ENCODE measurements at places on chromosomes 1 and 21.

- DNase-seq, result no peak
These were observed 8.7 kb downstream of the UBE2G2 start for GRCh38 chr21:44792702-44793591.

DNA sequence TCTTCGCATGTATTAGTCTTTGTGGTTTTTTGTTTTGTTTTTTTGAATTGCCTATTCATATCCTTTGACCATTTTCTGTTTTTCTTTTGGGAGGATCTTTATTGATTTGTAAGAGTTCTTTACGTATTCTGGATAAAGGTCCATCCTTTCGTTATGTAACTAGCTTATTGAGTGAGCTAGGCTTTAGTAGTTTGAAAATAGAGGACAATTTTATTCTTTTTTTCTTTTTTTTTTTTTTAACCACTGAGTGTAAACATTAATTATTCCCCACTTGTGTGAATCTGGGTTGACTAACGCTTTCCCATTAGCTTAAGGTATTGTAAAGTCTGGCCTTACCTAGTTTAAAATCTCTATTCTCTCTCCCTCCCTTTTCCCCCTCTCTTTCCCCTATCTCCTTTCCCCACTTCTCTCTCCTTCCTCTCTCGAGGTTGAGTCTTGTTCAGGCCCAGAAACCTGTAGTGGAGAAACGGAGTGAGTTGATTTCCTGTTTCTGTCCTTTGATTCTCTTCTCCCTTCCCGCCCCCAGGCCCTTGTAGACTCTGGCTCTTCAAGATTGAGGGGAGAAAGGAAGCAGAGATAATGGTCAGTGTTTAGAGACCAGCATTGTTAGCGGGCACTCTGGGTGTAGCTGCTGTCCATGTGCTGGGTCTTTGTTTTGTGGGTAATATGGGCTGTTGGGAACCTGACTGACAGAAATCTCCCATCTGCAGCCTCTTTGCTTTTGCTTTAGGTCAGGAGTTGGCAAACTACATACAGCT lies 1.5 kb downstream of the MORC3 start:
- peak; percentile 6 for DNase-seq

DNA sequence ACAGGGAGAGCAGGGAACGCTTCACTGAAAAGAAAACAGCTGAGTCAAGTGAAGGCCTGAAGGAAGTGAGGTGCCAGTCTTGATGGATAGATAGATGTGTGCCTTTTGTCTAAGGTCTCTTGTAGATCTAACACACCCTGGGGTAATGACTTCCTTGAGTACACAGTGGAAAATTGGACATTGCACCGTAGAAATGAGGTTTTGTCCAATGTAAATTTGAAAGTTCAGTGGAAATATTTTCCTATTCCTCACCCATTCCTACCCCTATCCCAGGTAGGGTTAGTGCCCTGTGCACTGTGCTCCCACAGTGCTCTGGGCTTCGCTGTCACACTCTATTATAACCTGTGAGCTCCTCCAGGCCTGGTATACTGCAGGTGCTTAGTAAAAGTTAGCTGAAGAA lies 24.3 kb downstream of the ZMYND12 start:
- DNase-seq, result no peak

DNA sequence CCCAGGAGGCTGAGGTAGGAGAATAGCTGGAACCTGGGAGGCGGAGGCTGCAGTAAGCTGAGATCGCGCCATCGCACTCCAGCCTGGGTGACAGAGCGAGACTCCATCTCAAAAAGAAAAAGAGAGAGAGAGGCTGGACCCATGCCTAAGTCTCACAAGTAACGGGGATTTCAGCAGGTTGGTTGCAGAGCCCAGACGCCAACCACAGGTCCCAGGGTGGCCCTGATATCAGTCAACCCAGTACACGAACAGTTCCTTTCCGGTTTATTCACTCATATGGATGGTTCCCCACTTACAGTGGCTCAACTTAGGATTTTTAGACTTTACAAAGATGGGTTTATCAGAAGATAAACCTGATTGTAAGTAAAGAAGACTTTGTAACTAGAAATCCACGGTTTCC lies 40.9 kb downstream of the CLSTN1 start:
- DNase-seq, result no peak

DNA sequence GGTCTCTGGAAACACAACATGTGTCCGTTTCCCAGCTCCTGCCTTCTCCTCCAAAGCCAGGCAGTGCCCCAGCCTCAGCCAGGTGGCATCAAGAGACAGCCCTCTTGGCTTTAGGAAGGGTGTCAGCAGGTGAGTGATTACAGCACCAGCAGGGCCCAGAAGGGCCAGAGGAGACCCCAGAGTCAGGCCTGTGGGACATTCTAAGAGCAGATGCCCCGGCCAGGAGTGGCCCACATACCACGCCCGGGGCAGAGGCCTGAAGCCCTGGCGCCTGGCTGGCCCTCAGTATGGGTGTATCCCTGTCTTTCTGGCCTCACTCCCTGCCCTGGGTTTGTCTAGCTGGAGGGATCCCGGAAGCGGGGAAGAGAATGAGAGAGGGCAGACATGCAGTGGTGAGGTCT lies 109.2 kb downstream of the CASZ1 start:
- DNase-seq, result no peak

DNA sequence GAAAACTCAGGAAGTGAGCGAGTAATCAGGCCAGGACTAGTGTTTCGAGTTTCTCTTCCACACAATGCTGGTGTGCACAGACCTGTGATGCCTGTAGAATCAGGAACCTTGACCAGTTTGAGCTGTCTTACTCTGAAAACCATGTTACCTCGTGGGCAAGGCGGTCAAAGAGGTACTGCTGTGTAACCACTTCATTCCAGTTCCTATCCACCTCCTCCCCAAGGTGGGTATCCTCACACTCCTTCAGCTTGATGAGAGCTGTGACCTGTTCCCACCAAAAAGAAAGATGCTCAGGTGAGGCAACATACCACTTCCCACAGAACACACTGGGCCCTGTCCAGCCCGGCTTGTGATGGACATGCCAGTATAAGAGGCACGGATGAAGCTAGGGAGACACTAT lies 88.1 kb downstream of the NRDC start:
- DNase-seq, result no peak

DNA sequence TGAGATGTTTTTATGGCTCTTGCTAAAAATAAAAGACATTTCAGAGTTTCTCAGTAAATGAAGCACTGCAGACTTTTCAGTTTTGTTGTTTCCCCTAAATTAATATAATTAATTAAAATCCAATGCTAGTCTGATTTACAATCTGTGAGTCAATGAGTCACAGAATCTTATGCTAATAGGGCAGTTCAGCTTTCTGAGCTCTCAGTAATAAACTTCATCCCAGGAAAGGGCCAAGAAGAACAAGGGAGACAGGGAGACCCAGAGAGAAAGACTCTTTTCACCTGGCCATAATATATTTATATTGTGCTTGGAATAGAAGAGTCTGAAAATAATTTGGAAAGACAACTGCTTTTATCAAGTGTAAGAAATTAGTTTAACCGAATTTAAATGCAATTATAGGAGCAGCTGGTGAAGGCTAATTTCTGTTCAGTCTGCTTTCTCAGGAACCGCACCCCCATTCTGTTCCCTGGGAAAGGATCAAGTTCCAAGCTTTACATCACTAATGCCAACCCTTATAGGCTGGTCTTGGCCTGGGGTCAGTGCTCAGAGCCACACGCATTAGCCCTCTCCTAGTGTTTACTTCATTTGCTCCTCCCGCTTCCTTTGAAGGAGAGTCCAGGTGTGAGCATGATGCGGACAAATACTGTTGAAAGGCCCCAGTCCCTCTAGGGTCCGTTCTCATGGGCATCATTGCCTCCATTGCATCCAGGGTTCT lies 145.6 kb downstream of the ZBTB18 start:
- DNase-seq, result peak; percentile 46

DNA sequence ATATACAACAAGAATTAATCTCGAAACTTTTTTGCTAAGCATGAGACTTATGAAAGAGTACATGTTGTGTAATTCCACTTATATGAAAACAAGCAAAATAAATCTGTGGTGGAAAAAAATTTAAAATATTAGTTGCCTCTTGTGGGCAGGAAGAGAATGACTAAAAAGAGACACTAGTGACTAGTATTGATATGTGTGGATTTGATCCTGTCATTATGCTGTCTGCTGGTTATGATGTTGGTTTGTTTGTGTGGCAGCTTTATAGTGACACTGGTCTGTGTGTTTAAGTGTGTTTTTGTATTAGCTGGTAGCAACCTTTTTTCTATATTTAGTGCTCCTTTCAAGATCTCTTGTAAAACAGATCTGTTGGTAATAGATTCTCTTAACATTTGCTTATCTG lies 267.8 kb upstream of the NRIP1 start:
- no peak for DNase-seq

GRCh38 chr1:53275566-53275965 lies 37.2 kb upstream of the MAGOH start:
- DNase-seq, result no peak

DNA sequence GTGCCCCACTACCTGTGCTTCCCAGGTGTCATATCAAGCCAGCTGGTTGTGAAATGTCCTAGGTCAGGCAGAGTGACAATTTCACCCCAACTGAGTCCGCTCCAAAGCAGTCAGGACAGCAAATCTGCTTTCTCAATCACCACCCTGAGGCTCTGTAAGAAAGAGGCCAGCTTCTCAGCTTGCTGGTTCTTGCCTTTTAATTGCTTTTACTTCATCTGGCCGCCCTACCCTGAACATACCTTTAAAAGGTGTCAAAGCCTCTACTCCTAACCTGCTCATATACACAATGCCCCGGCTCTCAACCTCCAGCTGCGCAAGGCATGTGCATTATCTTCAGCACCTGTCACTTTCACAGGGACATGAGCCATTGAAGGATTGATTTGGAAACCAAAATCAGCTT lies 581.6 kb downstream of the NPHP4 start:
- no peak for DNase-seq

GRCh38 chr21:33578214-33578613 lies 10.3 kb downstream of the DONSON start:
- DNase-seq, result no peak

- DNase-seq, result no peak
These were observed 797.2 kb upstream of the ADAMTS5 start for GRCh38 chr21:27764056-27764455.

GRCh38 chr1:244678697-244679096 lies 25.8 kb downstream of the DESI2 start:
- no peak for DNase-seq

DNA sequence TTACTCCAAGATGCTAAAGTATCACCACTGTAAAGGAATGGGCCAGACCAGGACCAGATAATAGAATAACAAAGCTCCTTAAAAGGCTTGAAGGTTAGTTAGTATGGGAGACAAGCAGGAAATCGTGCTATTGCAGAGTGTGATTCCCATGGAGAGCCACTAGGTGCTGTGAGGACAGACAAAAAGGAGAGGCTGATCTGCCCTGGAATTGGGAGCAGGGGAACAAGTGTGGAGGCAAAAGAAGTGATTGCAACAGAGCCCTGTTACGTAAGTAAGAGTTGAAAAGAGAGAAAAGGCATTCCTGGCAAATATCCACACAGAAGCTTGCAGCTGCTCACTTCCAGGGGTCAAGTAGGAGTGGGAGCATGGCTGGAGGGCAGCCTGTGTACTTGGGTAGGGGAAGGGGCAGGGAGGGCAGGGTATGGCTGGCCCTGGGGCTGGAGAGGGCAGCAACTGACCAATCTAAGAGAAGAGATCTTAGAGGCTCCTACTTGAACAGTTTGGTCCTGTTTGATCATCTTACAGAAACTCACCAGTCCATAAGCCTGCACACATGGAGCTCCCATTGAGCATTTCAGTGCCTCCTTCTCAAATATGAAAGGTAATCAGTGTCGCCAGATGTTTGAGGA lies 207.7 kb upstream of the GJB5 start:
- DNase-seq, result no peak

- DNase-seq, result no peak
These were observed 7.6 kb downstream of the GNB1 start for GRCh38 chr1:1883092-1883873.

GRCh38 chr1:233721004-233721595 lies 107.2 kb downstream of the KCNK1 start:
- DNase-seq, result no peak

DNA sequence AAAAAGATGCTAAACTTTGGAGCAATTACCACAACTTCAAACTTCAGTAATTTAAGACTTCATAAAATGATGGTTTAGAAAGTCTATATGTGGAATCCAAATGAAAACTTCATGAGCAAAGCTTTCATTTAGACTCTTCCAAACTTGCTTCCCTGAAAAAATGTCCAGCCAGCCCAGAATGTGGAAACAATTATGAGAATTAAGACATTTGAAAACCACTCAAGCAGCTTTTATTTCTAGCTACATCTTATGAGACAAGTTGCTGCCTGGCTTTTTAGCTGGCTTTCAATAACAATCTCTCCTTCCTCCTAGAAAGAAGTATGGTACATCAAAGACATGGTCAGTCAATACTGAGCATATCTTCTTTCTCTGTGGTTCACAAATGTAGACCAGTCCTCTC lies 21.8 kb downstream of the LPAR3 start:
- DNase-seq, result no peak

- DNase-seq, result no peak
These were observed 24.6 kb upstream of the TRABD2B start for GRCh38 chr1:48021792-48022191.

GRCh38 chr1:79762461-79762860 lies 755.9 kb upstream of the ADGRL4 start:
- no peak for DNase-seq

DNA sequence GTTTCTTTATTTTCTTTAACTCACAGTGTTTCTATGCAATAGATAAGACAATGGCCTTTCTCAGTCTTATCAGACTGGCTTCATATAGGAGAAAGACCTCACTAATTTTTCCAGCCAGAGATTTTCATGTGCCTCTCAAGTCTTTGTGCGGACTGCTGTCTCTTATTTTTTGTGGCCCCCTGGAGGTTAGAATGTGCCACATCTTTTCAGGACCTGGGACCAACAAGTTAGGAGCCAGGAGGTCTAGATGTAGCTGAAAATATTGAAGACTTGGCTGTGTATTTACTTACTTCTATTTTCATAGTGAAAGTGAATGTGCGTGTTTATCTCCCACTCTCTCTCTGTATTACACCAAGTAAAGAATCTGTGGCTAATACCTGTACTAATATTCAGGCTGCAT lies 42.1 kb upstream of the CFHR3 start:
- DNase-seq, result no peak

- DNase-seq, result no peak
These were observed 27.7 kb upstream of the MAGOH start for GRCh38 chr1:53266038-53266437.

DNA sequence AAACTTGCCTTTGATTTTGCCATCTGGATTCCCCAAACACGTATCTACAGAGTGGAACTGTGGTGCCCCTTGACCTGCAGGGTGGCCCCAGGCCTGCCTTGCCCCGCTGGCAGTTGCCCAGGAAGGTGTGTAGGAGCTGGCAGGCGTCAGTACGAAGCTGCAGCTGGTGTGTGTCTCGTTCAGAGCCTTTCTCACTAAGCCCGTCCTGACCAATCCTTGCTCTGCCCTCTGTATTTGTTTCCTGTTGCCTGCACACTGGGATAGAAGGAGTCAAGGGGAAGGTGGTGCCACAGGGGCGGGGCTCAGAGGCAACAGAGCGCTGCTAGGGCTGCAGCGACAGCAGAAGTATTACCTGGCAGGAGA lies 5.2 kb upstream of the VSIG8 start:
- DNase-seq, result peak; percentile 86
